ENCODE measurements at places on chromosomes 3 and 15.
A peak's percentile ranks its signal among the peaks of the same experiment; 100 is the strongest.

DNA sequence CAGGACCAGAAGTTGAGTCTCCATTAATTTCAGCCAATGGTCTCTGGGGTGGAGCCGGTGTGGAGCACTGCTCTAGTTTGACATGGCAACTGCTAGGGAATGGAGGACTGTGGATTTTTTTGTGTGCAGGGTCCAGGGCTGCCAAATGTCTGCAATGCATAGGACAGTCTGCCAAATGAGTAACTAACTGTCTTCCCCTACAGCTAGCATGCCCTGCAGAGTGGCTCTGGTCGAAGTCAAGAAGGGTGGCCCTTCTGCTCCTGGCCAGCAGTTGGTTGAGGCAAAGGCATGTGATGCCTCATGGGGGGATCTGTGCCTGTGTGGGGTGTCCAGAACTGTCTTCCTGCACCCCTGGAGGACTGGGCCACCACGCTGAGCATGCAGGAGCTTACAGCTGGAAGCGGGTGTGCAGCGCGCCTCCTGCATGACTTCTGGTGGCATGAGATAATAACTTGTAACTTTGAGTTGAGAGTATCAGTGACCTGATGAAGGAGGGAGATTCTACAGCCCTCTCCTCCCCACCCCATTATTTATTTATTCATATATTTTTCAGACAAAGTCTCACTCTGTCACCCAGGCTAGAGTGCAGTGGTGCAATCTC, 4.6 kb downstream of the TPRA1 start:
- DNase-seq = no peak

- DNase-seq = no peak
Measured at GRCh38 chr15:75493732-75494131, 42.2 kb upstream of the SIN3A start.

- DNase-seq = peak; percentile 87
Measured at GRCh38 chr15:70494852-70495571, 268.3 kb downstream of the UACA start.

GRCh38 chr3:156787926-156788663, 38.1 kb upstream of the LEKR1 start:
- peak; percentile 91 for DNase-seq

- DNase-seq = no peak
Measured at GRCh38 chr15:81880314-81880713, 165.5 kb downstream of the MEX3B start.

- DNase-seq = no peak
Measured at GRCh38 chr3:143536817-143537535, 311.3 kb downstream of the SLC9A9 start.

DNA sequence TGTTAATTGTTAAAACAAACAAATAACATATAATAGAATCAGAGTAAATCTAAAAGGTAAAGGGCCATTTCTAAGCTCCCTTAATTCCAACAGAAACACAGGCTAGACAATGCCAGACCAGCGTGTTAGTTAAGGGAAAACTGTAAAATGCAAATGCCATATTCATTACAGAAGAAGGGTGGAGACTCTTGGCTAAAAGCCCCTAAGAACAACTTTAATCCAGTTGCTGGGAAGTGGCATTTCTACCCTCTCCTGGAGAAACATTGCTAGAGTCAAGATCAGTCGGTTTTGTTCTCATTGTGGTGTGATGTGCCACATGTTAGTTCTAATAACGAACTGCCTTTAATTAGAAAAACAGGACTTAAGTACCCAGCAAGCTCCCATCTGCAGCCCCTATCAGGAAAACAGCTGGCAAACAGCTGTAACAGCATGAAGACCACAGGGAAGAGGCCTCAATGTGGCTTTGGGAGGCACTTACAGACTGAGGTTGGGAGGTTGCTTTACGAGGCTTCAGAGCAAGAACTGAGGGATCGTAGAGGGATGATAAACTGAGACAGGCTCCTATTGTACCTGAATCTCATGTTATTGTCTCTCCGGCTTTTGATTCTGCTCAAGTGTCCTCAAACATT, 1134.8 kb downstream of the ROBO1 start:
- no peak for DNase-seq

- no peak for DNase-seq
Measured at GRCh38 chr3:130925628-130926027, 31.7 kb downstream of the ATP2C1 start.

DNA sequence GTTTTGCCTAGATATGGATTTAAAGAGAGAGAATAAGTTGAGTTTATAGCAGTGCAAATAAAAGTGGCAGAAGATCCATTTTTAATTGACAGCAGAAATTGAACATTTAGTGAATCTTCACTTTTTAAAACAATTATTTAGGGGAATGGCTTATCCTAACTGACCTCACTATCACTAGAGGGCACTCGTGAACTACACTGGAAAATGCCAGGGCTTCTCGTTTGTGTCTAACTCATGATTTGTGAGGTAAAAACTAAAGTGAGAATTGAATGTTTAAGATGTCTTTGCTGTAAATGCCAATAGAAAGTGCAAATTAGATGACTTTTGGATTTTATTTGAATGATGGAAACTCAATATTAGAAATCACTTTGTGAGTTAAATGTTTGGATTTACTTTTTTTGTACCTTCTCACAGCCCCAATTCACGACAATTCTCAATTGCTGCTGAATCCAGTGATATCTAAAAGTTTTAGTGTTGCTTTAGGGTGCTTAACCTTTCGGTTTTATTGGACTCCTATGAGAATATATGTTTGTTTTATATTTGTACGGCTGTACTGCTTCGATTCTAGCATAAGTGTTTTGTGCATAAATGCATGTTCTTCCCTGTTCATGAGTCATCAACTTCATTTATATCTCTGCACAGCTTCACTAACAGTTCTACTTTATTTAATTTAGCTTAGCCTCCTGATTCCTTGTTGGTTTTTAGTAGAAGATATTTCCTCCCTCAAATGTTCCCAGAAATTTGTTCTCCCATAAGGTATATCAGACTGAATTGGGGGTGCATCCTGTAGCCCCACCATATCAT, 462.1 kb downstream of the MFSD1 start:
- DNase-seq = no peak

DNA sequence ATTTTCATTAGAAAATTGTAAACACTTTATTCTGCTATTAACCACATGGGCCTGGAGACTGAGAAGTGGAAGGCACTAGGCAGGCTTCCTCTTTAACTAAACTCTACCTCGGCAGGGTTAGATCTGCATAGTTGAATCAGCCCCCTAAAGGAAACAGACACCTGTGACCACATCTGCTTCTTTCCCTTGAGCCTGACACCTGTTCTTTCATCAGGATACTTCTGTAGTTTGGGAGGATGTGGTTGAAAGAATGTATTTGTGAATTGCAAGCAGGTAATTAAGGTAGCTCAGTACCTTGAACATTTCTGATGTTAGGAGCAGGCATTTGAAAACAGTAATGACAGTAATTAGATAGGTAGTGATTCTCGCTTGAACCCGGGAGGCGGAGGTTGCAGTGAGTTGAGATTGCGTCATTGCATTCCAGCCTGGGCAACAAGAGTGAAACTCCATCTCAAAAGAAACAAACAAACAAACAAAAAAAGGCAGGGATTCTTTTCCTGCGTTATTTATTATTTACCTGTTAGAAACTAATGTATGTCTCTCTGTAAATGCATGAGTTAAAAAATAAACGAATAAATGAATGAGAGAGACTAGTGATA, 468.5 kb downstream of the NLGN1 start:
- no peak for DNase-seq

- no peak for DNase-seq
Measured at GRCh38 chr15:63601704-63602185, 4.6 kb downstream of the FBXL22 start.

DNA sequence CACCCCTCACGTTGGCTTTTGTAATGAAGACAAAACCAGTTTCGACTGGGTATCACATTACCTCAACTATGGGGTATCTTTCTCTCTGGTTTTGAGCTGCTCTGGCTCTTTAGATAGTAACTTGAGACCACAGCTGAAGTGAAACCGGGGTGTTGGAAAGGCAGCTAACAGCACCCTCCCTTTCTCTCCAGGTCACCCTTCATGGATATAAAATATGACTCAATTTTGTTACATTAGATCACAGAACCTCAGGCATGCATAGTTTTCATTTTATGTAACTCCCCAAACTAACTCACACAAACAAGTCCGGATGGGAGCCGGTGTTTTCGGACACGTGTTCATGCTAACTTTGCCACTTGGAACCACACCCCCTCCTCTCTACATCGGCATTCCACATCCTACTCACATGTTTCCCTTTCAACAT, 90.7 kb downstream of the NR2F2 start:
- DNase-seq = no peak

- no peak for DNase-seq
Measured at GRCh38 chr15:38297623-38298388, 45.2 kb downstream of the SPRED1 start.

DNA sequence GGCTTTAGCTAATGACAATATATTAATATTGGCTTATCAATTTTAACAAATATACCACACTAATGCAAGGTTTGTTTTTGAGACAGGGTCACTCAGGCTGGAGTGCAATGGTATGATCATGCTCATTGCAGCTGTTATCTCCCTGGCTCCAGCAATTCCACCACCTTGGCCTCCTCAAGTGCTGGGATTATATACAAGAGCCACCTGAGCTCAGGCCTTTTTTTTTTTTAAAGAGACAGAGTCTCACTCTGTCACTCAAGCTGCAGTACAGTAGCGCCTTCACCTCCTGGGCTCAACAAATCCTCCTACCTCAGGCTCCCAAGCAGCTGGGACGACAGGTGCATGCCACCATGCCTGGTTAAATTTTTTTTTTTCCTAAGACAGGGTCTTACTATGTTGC, 11.7 kb downstream of the DLG1 start:
- DNase-seq = no peak

- no peak for DNase-seq
Measured at GRCh38 chr3:121601212-121601812, 8.1 kb downstream of the FBXO40 start.

- no peak for DNase-seq
Measured at GRCh38 chr15:68318931-68319909, 41.7 kb downstream of the FEM1B start.

GRCh38 chr15:70539409-70539808, 223.9 kb downstream of the UACA start:
- no peak for DNase-seq

GRCh38 chr3:56209982-56210751, 258.1 kb downstream of the ERC2 start:
- no peak for DNase-seq

DNA sequence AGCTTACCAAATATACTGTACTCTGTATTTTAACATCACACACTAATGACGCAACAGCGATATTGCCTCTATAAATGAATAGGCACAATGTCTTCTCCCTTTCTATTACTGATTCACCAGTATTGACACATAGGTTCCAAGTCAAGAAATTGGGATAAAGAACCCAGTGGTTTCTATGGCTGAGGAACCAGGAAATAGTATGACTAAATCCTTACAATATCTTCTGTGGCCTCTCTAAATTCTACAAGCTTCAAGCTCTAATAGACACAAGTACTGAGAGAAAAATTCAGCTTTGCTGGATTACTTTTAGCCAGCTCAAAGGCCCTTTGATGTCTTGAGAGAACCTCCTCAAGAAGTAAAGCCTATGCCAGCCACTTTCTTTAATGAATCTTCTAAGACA, 162.5 kb downstream of the DPH6 start:
- no peak for DNase-seq

- DNase-seq = no peak
Measured at GRCh38 chr15:58701376-58701775, 48.1 kb downstream of the ADAM10 start.

GRCh38 chr3:52195823-52196331, 2.1 kb upstream of the ALAS1 start:
- no peak for DNase-seq

DNA sequence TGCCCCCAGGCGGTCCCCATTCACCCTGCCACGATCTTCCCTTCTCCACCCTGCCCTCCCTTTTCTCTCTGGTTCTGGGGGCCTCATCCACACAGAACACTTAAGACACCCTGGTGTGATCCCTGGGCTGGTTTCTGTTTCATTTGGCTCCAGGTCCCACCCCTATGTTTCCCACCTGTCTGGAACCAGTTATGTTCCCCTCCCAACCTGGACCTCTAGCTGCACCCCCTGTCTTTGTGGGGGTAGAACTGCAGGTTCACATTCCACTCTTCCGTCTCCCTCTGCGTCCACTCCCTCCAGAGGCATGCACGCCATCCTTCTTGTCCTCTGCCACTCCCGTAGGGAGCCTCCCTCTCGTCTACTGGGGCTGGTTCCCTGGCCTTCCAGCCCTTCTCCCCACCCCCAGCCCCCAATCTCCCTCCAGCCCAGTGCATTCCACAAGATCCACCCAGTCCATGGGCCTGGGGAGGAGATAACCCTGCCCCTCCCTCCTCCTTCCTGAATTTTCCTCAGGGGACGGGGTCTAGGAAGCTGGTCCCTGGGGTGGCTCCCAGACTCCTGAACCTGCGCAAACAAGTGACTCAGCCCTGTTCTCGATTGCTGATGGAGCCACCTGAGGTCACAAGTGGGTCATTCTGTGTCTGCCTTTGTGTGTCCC, 73.8 kb downstream of the ABTB1 start:
- DNase-seq = no peak

- no peak for DNase-seq
Measured at GRCh38 chr15:85550283-85550682, 169.9 kb downstream of the AKAP13 start.

DNA sequence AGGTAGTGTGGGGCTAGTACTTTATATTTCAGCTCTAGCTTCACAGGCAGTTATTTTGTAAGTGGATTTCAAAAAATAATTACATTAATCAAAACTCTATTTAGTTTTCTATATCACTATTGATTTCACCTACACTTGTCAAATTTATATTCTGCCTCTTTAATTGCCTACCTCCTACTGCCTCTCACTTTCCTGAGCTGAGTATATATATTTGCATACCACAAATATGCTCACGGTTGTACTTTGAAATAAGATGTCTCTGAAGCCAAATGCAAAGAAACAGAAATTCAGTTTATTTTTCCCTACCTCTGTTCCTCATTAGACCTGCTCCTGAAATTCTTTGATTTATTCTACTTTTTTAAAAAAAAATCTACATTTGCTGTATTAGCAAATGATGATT, 309.3 kb upstream of the TGFBR2 start:
- no peak for DNase-seq

DNA sequence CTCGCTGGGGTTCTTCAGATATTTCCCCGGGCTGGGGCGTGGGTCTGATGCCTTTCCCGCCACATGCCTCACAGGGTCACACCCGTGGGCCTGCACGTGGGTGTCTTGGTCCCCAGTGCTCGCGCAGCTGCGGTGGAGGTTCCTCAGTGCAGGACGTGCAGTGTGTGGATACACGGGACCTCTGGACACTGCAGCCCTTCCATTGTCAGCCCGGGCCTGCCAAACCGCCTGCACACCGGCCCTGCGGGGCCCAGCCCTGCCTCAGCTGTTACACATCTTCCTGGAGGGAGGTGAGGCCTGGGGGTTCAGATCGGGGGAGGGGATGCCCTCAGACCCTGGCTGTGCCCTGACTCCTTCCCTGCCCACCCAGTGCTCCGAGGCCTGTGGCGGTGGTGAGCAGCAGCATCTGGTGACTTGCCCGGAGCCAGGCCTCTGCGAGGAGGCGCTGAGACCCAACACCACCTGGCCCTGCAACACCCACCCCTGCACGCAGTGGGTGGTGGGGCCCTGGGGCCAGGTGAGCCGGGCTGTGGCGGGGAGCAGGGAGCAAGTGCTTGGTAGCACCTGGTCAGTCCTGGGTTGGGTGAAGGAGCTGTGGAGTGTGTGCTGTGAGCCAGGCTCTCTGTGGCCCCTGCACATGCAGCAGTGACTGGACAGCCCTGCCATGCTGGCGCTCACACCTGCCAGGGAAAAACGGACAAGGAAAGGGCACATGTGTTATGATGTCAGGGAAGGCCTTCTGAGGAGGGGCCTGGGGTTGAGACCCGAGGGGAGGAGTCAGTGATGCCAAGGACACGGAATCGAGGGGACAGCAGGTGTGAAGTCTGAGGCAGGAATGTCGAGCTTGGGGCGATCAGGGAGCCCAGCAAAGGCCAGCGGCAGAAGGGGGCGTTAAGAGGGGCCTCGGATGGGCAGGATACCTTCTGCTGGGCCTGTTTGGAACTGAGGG, 88.9 kb downstream of the TBC1D2B start:
- DNase-seq = no peak
